Cortex of kidney (tissue), 1 donor: ENCODE measurements at places on chromosomes 5 and 9.

GRCh38 chr5:25964009-25964372 is 1074.4 kb downstream of the CDH9 start:
- DNase-seq = no peak

DNA sequence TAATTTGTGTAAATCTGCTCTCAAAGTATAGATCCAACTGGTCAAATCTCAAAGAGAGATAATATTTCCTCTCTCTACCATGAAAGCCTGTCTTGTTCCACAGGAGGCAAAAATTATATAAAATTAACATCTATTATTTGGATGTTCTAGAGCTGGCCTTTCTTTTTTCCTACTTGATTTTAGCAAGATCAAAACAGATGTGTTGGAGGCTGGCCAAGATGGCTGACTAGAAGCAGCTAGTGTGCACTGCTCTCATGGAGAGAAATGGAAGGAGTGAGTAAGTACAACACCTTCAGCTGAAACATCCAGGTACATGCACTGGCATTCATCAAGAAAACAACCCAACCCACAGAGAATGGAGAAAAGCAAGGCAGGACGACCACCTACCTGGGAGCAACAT is 298.6 kb upstream of the SLC24A2 start:
- no peak for DNase-seq

GRCh38 chr5:67192719-67193438 is 3.7 kb downstream of the CD180 start:
- DNase-seq = no peak

- DNase-seq = no peak
These were observed 409.9 kb downstream of the CTNND2 start for GRCh38 chr5:11494340-11494739.

DNA sequence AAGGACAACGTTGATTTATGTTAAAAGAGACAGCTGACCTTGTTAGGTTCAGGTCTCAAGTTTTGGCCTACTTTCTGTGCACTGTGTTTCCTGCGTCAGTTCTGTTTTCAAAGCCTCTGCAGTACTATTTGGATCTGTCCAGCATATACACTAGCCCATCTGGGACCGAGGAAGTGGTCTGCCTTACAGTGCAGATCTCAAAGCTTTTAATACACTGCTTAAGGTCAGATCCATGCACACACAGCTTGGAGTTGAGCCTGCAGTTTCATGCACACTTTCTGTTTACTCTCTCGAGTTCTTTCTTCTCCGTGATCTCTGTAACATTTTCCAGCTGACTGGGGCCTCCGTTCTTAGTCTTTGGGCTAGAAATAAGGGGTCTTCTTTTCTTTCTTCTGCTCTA is 24.1 kb downstream of the CARTPT start:
- no peak for DNase-seq

DNA sequence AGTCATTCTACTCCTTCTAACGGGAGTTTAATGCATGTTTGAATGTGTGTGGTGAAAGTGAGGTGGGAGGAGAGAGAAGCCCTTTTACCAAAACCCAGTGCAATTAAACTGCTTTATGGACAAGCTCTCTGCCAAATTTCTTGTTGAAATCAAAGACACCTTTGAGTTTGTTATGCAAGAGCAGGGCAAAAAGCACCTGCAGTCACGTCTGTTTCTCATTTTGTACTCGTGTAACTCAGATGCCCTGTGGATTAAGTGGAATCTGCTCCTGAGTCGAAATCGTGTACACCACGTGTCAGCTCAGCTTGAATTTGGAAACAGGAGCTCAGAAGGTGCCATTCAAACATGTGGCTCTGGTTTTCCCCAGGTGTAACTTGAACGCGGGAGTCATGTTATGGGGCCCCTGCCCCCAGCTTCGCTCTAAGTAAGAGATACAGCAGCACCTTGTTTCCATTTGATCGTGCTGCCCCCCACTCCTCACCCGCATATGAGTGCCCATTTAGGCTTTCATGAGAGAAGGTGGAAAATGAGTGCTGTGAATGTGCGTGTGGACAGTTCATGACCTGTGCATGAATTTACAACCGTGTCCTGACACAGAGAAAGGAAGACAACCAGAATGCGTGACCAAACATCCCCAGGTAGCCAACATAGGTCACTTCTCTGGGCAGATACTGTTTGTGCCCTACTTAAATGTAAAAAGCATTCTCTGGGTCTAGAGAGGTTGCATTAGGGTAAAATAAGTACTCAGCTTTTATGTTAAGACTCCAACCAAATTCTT is 347.0 kb upstream of the SLC30A5 start:
- no peak for DNase-seq

- no peak for DNase-seq
These were observed 34.7 kb upstream of the IDNK start for GRCh38 chr9:83588256-83588655.

GRCh38 chr5:39714036-39714698 is 289.4 kb upstream of the DAB2 start:
- no peak for DNase-seq

GRCh38 chr5:67416986-67417385 is 220.4 kb upstream of the CD180 start:
- DNase-seq = no peak

DNA sequence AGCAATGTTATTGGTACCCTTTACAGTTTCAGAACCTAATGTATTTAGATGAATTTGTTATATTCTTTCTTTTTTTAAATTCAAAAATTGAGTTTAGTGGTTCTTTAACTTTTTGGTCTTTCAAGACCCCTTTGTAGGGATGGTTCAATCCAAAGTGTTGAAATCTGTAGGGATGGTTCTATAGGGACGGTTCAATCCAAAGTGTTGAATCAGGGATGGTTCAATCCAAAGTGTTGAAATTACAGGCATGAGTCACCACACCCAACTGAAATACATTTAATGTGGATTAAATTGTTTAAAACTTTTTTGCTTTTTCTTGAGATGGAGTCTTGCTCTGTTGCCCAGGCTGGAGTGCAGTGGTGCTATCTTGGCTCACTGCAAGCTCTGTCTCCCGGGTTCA is 30.6 kb downstream of the SNX2 start:
- DNase-seq = no peak

- no peak for DNase-seq
These were observed 1.3 kb upstream of the HABP4 start for GRCh38 chr9:96448546-96449170.

DNA sequence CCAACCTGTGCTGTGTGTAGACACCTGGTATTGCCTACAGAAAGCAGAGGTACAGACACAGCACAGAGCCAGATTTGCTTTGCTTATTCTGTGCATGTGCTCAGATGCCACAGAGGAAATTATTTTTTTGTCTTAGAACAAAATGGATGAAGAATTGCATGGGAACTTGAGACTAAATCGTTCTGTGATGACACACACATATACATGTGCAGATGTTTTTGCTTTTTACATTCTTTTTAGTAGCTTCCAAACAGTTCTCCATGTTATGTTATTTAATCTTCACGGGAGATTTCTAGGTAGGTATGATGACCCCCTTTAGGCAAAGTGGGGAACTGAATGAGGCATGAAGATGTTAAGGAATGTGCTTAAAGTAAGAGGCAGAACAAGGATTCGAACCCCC is 221.5 kb upstream of the PANK3 start:
- DNase-seq = no peak

DNA sequence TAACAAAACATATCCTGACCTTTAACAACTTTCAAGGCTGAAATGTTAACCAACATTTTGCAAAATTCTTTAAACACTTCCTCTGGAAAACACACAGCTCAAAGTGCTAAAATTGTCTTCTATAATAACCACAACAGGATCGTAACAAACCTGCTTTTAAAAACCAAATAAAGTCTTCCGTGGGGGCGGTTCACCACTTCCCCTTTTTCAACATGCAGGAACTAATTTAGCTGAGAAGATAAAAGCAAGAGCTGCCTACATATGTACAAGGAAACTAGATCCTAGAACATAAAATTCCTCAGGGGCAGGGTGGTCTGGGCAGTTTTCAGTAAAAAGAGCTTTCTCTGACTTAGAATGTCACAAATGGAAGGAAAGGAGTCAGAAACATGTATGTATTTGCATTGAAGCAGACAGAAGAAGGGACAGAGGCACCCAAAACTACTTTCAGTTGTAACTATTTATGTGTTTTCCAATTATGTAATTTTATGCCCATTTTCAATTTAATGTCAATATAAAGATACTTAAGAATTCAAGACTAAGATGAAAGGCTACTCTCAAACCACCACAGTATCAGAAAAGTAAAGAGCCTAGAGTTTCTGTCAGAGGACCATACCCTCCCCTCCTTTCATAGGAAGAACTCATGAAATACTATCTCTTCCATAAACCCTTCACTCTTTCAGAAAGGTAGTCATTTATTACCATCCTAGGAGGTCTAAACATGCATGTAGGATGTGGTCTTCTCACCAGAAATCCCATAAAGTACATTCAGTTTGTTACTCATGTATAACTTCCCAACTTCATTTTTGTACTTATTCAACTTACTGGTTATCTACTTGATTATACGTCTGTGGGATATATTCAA is 185.9 kb upstream of the RASA1 start:
- no peak for DNase-seq

- no peak for DNase-seq
These were observed 175.6 kb downstream of the MEF2C start for GRCh38 chr5:88707216-88707965.

GRCh38 chr5:111134864-111135263 is 42.7 kb downstream of the WDR36 start:
- no peak for DNase-seq

DNA sequence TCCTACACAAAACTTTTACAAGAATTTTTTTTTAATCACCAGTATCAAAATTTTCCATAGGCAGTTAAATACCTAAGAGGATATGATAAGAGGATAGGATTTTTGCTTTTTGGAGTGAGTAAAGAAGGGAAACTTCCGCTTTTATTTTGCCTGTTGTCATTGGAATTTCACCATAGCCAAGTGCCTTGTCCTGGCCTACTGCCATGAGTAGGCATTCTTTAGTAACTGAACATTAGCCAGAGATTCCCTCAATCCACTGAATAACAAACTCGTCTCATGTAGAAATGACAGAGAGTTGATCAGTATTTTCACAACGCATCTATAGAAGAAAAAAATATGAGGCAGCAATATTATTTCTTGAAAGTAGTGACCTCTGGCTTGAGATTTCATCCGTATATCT is 289.6 kb upstream of the ADAMTSL1 start:
- no peak for DNase-seq

GRCh38 chr9:129111528-129112151 is 425 bp downstream of the PTPA start:
- DNase-seq = no peak

DNA sequence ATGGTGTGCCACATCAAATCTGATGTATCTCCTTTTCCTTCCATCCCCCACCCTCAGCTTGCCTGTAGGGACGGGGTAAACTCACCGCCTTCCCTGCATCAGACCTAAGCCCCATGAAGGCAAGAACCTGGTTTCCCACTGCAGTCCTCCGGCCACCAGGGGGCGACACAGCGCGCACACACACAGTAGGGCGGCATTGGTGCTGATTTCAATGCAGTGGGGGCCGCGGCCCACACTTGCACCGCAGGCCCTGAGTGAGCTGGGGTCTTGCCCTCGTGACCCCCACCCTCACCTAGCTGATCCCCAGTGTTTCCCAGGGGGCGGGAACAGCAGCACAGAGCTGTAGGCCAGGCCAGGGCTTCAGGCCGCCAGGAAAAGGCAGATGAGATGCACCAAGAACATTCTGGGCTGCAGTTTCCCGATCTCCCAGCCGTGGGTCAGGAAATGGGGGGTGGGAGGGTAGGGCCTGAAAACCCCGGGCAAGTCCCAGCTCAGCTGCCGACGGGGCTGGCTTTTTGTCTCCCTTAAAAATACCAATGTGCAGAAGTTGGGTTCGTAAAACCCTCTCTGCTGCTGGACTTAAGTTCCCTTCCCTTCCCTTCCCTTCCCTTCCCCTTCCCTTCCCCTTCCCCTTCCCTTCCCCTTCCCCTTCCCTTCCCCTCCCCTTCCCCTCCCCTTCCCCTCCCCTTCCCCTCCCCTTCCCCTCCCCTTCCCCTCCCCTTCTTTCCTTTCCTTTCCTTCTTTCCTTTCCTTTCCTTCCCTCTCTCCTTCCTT is 19.5 kb downstream of the FAM163B start:
- no peak for DNase-seq

DNA sequence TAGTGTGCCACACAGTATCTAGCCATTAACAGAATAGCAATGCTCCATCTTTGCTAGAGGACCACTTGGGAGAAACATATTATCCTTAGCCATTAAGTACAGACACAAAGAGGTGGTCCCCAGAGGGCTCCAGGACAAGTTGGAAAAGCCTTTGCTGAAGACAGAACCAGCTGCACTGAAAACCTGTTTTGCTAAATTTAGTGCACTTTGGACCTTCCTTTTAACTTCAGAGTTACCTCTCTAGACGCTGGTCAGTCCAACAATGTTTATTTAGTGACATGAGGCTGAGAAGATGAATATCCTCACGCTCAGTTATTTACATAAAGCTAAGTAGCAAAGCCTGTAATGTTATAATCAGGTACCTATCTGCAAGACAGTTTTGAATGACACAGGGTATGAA is 265.0 kb upstream of the ZNF608 start:
- DNase-seq = no peak

DNA sequence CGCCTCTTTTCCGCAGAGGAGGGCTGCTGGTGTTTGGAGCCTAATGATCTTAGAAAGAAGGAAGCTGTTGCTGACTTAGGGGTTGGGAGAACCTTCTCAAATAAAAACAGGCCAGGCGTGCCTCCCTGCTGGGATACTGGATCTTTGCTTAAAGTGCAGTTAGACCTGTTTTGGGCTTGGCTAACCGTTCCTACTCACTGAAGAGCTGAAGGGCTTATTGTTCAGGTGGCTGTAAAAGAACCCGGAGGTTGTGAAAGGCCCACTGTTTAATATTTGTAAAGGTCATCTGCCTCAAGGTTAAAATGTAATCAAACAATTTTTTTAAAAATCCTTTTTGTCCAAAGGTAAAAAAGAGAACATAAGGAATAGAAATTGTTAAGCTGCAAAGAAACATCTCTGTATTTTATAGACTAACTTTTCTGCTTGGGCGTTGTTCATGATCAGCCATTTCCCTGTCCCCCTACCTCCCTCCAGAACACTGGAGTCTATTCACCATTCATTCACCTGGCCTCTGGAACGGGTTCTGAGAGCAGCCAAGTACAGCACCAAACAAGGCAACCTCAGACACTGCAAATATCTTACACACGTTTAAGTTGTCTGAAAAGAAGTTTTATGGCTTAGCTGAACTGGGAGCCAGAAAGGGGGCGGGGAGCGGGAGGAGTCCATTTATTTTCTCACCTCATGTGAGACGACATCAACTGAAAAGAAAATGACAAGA is 18.6 kb upstream of the MTMR12 start:
- no peak for DNase-seq

DNA sequence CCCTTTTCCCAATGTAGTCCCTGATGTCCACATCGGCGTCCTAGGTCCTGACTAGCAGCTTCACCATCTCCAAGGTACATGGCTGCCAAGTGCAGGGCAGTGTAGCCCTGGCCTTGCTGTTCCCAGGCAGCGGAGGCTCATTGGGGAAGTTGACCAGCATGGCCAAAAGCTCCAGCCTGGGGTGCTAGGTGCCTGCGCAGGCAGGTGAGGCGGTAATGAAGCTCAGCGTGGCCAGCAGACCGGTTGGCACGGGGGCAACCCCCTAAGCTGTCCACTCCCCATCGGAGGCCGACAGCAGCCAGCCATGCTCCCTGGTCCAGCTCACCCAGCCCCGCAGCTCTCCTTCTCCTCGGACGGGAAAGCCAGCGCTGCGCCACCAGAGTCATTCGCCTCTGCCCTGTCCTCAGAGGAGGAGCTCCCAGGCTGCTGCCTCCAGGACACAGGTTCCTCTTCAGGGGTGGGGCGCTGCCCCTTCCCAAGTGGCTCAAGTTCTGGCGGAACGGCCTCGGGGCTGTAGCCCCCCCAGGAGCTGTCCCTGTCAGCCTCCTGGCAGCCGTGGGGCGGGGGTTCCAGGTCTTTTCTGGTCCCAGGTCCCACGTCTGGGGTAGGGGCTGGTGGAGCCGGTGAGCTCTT is 1218.2 kb downstream of the FOXD4L5 start:
- no peak for DNase-seq

GRCh38 chr5:74222806-74223205 is 417.7 kb downstream of the ENC1 start:
- DNase-seq = no peak
